Spinal cord (tissue), 10 donors: ENCODE measurements at places on chromosomes 16 and 17.

DNA sequence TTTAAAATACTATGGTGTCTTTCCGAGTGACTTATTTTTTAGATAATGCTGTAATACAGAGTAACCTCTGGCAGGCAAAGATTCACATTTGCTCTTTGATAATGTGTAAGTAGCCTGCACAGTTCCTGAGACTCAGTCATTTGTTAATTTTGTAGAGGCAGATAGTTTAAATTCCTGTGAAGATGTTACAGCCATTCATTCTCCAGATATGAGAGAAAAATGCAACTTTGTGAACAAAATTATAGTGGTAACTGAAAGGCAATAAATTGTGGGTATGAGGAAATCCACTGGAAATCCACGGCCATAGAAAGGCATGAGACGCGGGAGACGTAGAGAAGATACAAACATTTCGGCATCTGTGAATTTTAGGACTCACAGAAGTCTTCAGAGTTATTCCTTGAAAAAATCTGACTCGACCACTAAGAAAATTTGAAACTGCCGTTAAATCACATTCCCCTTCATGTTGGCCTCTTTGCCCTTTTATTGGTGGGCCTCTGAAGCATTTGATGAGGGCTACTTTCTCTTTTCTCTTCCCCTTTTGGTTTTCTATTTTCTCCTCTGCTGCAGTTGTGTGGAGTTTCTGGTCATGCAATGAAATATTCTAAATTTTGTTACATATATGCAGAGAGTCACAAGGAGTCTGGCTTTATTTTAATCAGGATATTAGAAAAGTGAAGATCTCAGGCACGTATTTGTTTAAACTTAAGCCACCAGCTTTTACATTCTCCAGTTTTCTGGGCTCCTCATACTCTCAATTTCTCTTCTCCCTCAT, 18.8 kb downstream of the HS3ST3A1 start:
- H3K4me3 ChIP-seq: no peak overlapping the region
- H3K4me1 ChIP-seq: no peaks in the 10 kb centered on the region
- DNase-seq: no peak
- no peak overlapping the region for H3K27ac ChIP-seq
- H3K27me3 ChIP-seq: no peaks in the 10 kb centered on the region
- no peaks in the 10 kb centered on the region for H3K36me3 ChIP-seq

DNA sequence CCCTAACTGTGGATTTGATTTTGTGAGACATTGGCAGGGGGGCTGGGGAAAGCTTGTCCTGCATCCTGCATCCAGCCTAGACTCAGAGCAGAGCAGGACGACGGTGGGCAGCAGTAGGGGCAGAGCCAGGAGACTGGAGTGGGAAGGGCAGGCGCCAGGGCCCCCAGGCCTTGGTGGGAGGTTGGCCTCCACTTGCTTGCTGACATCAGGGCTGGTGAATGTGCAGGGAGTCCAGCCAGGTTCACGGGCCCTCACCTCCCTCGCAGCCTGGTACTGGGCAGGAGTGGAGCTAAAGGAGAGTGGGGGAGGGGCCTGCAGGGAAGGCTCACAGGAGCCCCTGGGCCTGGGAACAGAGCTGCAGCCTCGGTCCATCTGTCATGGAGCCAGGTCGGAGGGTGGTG, 2.2 kb upstream of the SMTNL2 start:
- no peak overlapping the region for H3K27ac ChIP-seq
- no peak overlapping the region for H3K4me3 ChIP-seq
- no peaks in the 10 kb centered on the region for H3K36me3 ChIP-seq
- no peak for DNase-seq

DNA sequence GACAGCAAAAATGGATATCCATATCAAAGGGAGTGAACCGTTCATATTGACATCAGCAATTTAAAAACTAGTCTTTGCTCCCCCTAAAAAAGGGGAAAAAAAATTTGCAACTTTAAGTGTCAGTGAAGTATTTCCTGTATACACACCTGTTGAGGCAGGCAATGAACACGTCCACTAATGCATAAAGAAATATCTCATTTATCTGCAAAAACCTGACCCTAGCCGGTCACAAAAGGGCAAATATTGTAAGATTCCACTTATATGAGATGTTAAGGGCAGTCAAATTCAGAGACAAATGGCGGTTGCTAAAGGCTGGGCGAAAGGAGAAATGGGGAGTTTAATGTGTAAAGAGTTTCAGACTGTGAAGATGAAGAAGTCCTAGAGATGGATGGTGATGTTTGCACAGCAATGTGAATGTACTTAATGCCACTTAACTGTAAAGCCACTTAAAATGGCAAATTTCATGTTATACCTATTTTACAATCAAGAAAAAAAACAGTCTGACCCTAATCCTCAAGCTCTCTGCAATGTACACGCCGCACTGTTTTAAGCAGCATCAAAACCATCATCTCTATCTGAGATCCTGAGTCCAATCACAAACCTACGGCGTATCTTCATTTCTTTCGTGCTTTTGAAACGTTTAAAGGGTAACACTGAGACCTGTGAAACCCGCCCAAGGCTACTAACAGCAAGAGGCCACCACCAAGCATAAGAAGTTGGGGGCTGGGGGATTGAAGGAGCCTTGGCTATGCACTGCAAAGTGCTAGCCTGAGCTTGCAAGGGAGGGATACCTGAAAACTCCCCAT, 1.1 kb downstream of the PARN start:
- H3K27ac ChIP-seq: no peak overlapping the region
- DNase-seq: no peak
- peaks cover 21% of the 10 kb centered on the region for H3K4me1 ChIP-seq
- H3K27me3 ChIP-seq: no peaks in the 10 kb centered on the region
- H3K36me3 ChIP-seq: peaks cover 13% of the 10 kb centered on the region
- H3K4me3 ChIP-seq: peak overlapping the region; percentile 88

GRCh38 chr17:40473573-40474365, 27.7 kb downstream of the TNS4 start:
- no peak overlapping the region for H3K4me3 ChIP-seq
- peaks cover 27% of the 10 kb centered on the region for H3K4me1 ChIP-seq
- H3K27me3 ChIP-seq: no peaks in the 10 kb centered on the region
- H3K27ac ChIP-seq: no peak overlapping the region
- H3K36me3 ChIP-seq: no peaks in the 10 kb centered on the region

DNA sequence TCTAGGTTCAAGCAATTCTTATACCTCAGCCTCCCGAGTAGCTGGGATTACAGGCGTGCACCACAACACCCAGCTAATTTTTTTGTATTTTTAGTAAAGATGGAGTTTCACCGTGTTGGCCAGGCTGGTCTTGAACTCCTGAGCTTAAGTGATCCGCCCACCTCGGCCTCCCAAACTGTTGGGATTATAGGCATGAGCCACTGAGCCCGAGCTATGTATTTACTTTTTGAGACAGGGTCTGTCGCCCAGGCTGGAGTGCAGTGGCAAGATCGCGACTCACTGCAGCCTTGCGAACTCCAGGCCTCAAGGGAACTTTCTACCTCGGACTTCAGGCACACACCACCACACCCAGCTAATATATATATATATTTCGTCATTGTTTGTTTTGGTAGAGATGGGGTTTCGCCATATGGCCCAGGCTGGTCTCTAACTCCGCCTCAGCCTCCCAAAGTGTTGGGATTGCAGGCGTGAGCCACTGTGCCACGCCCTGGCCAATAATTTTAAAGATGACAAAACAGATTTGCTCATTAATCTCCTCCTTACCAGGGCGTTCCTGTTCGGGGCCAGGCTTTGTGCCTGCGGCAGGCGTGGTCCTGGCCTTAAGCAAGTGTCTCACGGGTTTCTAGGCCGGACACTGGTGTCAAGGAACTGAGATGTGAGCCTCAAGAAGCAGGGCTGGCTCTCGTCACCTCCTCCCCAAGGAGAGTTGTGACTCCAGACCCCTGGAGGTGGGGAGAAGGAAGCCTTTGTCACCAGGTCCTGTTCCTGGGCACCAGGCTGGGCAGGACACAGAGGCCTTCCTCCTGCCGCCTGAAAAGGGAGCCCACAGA, 4.3 kb upstream of the NPW start:
- no peak overlapping the region for H3K4me3 ChIP-seq
- H3K27me3 ChIP-seq: peaks cover 17% of the 10 kb centered on the region
- DNase-seq: no peak
- H3K36me3 ChIP-seq: no peaks in the 10 kb centered on the region
- H3K4me1 ChIP-seq: peaks cover 15% of the 10 kb centered on the region
- no peak overlapping the region for H3K27ac ChIP-seq

GRCh38 chr16:69094501-69094900, 11.0 kb upstream of the HAS3 start:
- H3K36me3 ChIP-seq: peaks cover 2% of the 10 kb centered on the region
- H3K4me3 ChIP-seq: no peak overlapping the region
- no peak overlapping the region for H3K27ac ChIP-seq
- peaks cover 7% of the 10 kb centered on the region for H3K4me1 ChIP-seq
- no peaks in the 10 kb centered on the region for H3K27me3 ChIP-seq

DNA sequence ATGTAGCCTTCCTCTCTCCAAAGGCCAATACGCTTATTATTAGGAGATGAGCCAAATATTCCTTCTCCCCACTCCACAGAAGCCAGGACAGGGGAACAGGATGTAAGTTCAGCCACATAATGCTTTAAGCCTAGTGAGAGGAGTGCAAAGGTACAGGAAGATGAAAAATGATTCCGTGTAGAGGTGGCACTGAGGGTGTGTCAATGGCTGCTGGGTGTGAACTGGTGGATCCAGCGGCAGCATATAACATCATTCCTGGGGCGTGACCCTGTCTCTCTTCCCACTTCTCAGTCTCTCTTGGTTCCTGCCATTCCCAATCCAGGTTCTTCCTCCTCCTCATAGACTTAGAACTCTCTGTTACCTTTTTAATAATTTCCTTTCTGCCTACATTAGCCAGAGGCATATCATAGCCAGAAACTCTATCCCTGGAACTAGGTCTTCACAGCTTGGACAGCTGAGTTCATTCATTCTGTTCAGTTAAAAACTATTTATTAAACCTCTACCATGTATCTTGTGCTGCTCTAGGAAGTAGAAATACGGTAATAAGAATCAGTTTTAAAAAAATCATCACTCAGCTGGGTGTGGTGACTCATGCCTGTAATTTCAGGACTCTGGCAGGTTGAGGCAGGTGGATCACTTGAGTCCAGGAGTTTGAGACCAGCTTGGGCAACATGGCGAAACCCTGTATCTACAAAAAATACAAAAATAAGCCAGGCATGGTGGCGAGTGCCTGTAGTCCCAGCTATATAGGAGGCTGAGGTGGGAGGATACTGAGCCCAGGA, 58.0 kb upstream of the FAM20A start:
- DNase-seq: no peak
- H3K27me3 ChIP-seq: no peaks in the 10 kb centered on the region
- H3K4me3 ChIP-seq: no peak overlapping the region
- no peaks in the 10 kb centered on the region for H3K4me1 ChIP-seq

DNA sequence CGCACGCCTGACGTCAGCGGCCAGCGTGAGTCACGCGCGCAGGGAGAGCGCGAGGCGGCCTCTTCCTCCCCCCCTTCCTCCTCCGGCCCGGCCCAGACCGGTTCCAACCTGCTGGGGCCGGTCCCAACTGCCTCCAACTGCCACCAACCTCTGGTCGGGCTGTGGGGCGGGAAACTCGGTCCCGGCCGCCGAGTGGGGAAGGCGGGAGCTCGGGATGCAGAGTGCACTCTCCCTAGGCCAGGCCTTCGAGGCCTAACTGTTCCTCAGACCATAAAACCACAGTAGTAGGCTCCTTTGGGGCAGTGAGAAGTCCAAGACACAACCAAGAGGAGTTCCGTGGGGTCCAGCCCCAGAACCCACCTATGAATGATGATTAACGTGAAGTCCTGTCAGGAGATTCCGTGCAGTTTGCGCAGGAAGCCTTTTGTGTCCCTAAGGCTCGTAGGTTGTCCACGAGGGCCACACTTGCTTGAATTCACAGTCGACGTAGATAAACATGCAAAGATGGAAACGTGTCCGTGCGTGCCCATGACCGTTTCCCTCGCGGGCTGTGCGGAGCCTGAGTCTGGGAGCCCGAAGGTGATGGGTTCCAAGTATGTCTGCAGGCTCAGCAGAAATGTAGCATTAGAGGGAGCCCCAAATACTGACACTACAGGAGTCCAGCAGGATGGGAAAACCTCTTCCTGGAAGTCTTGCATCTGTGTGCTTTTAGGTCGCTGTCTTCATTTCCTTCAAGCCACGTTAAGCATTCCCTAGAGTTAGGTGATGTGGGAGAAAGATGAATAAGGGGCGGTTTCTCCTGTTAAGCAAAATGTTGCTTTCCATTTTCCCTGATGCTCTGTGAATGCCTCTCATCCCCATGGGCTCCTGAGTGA, 647 bp downstream of the UNK start:
- peaks cover 22% of the 10 kb centered on the region for H3K4me1 ChIP-seq
- peaks cover 5% of the 10 kb centered on the region for H3K36me3 ChIP-seq
- DNase-seq: peak; percentile 96
- no peaks in the 10 kb centered on the region for H3K27me3 ChIP-seq
- H3K4me3 ChIP-seq: peak overlapping the region; percentile 77
